SW480 (cell line): ENCODE measurements at places on chromosomes 16 and 17.

DNA sequence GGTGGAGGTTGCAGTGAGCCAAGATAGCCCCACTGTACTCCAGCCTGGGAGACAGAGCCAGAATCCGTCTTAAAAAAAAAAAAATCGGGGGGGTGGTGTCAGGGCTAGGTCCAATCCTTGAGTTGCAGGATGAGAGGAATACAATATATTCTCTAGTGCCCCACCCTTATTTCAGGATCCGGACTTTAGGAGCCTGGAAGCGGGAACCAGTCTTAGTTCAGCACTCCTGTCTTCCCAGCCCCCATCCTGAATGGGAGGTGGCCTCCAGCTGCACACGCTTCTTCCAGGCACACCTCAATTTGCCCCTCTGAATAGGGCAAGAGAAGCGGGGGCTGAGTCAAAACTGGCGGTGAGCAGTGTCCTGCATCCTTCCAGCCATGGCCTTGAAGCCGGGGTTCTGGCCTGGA, 1.6 kb downstream of the FHOD1 start:
- no peak for DNase-seq

DNA sequence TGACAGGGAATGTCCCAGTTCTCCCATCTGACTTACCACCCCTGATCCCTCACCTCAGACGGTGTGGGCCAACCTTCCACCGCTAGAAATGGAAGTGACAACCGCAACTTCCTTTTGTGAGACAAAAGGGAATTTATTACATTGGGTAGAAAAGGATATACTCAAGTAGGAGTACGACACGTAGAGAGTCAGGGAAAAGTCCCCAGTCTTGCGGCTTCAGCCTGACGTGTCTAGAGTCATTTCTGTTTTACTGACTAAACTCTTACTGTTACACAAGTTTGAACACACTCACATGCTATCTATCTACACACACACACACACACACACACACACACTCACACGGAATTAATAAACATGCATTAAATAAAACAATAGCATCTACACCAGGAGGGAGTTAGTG, 178.9 kb downstream of the COPRS start:
- no peak for DNase-seq

- DNase-seq, result no peak
Measured at GRCh38 chr17:35569405-35569804, 8.8 kb upstream of the SLFN14 start.

- no peak for DNase-seq
Measured at GRCh38 chr16:63998-64913, 8.2 kb downstream of the RHBDF1 start.

- peak; percentile 83 for DNase-seq
Measured at GRCh38 chr17:72725433-72726068, 366.9 kb downstream of the SLC39A11 start.

DNA sequence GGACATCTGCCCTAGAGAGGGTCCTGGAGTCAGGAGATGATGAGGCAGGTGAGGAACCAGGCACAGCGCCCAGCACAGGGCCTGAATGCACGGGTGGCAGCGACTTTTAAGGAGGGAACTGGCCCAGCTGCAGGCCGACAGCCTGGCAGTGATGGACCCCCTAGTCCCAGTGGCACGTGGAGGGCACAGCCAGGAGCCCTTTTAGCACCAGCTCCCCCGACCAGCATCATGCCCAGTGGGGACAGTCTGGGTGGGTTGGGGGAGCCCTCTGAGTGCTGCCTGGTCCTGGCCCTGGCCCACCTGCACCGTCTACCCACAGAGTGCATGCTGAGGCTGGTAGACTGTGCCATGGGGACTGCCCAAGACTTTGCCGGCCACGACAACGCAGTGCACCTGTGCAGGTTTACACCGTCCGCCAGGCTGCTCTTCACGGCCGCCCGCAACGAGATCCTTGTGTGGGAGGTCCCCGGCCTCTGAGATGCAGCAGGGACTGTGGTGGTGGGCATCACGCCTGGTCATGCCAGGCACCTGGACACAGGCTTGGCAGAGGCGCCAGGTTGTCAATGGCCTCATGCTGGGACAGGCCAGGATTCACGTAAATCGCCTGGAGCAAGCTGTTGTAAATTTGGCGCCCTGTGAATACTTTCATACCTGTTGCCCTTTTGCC, 686 bp upstream of the RHOT2 start:
- DNase-seq, result no peak

DNA sequence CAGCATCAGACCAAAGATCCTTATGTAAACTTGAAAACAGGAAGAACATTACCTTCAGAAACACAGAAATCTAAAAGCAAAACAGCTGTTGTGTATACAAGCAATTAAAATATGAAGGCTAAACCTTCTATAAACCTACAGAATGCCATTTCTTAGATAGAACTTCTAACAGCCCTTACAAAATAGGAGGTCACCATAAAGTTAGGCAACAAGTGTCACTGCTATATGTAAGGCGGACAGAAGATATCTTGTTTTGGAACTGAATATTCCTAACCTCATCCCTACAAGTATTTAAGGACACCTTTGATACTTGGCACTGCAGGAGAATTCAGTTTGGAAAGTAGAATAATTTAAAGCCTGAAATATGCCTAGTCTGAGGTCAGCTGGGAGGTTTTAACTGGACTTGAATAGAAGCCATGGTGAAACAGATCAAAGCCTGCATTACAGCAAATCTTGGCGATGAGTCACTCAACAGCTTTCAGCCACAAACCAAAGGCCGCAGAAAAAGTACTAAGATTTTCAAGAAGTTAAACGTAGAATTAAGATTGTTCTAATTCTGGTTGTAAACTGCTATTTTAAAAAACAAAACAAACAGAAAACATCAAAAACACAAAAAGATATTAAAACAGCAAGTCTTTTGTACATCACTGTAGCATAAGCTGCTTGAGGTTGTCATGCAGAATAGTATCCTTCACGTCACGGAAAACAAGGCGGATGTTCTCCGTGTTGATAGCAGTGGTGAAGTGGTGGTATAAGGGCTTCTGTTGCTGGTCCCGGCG, 42.7 kb downstream of the GNA13 start:
- peak; percentile 83 for DNase-seq

DNA sequence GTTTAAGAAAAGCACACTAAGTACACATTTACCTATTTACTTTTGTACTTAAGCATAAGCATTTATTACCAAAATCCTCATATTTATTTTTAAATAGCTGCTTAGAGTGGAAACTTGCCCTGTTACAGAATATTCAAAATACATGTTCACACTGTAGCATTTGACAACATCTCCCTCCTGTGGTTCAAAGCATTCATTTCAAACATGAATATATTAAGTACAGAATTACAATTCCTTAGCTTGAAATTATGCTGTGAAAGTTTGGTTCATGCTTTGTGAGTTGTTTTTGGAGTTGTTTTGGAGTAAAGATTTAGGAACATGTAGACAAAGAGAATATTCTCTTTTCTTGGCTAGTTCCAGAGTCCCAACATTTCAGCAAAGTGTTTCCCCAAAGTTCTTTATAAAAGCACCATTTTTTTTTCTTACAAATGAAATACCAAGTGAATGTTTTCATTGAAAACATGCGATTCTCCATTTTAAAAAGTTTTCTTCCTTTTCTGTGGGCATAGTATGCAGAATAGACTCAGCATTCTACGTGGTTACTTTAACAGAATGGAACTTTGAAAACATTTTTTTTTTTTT, 33.2 kb downstream of the TUBD1 start:
- peak; percentile 62 for DNase-seq

DNA sequence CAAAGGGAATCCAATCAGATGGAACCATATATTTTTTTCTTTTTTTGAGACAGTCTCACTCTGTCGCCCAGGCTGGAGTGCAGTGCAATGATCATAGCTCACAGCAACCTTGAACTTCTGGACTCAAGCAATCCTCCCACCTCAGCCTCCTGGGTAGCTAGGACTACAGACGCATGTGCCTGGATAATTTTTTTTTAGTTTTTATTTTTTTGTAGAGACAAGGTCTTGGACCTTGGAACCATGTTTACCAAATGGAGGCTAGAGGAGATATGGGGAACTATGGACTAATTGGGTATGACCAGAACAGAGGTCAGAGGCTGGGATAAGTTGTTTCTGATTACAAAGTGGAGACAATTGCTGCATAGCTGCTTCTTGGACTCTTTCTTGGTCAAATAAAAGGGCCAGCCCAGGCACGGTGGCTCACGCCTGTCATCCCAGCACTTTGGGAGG, 41.2 kb upstream of the ADCY9 start:
- no peak for DNase-seq

DNA sequence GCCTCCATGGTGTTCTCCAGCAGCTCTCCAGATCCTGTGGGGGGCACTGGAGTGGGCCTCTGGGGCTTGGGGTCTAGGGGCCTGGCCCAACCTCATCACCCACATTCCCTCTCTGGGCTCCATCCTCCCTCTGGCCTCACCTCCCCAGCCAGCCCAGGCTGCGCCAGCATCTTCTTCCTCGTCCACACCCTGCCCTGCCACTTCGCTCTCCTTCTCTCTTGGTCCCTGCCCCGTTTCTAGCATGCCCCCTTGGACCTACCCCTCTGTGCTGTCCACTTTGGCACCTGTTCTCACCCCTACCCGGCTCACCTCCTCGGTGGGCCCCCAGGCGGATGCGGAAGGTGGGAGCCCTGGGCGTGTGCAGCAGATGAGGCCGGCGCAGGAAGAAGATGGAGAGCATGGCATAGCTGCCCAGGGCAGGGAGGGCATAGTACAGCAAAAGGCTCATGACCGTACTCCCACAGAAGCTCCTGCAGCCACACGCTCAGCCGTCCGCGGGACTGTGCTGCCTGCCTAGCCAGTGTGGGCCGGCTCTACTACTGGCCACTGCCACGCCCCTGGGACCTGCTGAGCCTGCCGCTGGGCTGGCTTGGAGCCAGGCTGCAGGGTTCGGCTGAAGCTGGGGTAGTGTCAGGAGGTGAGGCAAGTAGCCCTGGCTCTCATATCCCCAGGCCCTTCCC, at the start of gene GDPD3:
Gene GDPD3, minus strand, starts transcription at position 507 of the 680 bp plus-strand sequence. Its CDS starts 59 bp downstream, at position 448.
- peak; percentile 46 for DNase-seq

- no peak for DNase-seq
Measured at GRCh38 chr17:83190004-83190385, 110.6 kb downstream of the METRNL start.

DNA sequence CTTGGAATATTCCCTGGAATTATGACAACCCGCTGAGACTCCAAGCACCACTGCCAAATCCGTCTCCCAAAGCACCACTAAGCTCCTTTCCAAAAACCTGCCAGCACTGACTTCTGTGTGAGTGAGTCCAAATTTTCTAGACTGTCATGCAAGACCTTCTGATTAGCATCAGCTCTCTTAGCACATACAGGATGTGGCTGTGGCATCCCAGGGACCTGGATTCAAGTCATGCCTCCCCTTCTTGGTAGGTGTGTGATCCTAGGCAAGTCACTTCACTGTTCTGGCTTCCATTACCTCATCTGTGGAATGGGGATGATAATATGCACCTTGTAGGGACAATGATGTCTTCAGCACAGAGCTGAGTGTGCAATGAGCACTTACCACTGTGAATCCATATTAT, 38.3 kb upstream of the USP7 start:
- no peak for DNase-seq

DNA sequence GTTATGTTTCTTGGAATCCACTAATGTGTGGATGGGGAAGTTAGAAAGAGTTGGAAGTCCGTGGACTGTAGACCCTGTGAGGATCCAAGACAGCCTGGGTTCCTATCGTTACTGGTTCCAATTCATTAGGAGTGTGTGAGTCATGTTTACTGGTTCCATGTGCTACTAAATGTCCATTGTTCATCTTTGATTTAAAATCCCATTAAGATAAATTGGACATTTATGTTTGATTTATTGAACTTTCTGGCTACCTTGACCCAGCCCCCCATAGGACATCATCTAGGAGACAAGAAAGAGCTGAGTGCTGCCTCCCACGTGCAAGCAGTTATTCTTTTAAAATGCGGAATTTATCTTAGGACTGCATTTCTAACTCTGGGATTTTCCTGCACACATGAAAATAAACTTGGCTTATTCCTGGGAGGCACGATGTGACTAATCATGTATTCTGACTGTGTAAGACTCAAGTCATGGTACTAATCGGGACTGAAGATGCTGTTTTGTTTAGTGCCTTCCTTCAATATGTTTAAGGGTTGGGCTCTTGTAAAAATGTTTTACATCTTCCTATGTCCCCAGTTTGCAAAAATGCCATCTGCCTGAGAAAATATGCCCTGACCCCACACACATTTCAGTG, 53.4 kb downstream of the RGS9 start:
- DNase-seq, result no peak

- DNase-seq, result no peak
Measured at GRCh38 chr17:10806545-10807262, 2.8 kb upstream of the TMEM238L start.

DNA sequence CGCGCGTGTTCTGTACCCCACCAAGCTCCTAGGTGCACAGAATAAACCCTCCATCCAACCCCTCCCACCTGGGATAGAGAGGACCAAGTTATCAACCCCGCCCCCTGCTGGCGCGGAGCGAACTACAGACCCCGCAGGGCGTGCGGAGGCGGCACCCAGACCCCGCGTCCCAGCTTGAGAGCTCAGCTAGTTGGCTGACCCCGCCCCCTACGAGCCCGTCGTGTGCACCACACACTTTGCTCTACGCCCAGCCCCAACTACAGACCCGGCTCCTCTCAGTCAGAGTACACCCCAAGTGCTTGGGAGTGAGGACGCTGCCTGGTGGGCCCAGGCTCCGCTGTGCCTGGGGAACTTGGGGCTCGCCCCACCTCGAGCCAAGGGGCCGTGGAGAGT, 1.5 kb downstream of the GRIN2A start:
- DNase-seq, result no peak

- DNase-seq, result peak; percentile 72
Measured at GRCh38 chr17:50539762-50540559, 7.0 kb upstream of the SPATA20 start.

GRCh38 chr17:17921192-17922069, 50.8 kb downstream of the TOM1L2 start:
- DNase-seq, result peak; percentile 99

GRCh38 chr17:75831032-75831571, 13.1 kb downstream of the UNC13D start:
- DNase-seq, result no peak

GRCh38 chr16:7590934-7591333, 258.3 kb downstream of the RBFOX1 start:
- DNase-seq, result no peak

GRCh38 chr16:57166951-57167350, 18.9 kb downstream of the PSME3IP1 start:
- DNase-seq, result no peak

GRCh38 chr16:8686031-8686621, 11.7 kb downstream of the ABAT start:
- no peak for DNase-seq

GRCh38 chr16:66359012-66359411, 7.5 kb upstream of the CDH5 start:
- peak; percentile 35 for DNase-seq

- no peak for DNase-seq
Measured at GRCh38 chr16:53998966-53999522, 287.5 kb downstream of the IRX3 start.
